ENCODE measurements at places on chromosomes 6 and 20. TPM values are rescaled to one million over a fixed set of nuclear protein-coding genes. Genes with fewer than 3 reads are reported as not detected.

The SLC22A3 gene
- total RNA-seq = not detected

The TSHZ2 gene
- 5.4 TPM for total RNA-seq

The SNAP91 gene
- not detected for total RNA-seq

The OR11A1 gene
- total RNA-seq = not detected

GRCh38 chr6:117992856-117993255 is 85.8 kb downstream of the SLC35F1 start:
- no peak for DNase-seq
- H3K27ac ChIP-seq = no peak overlapping the region
- H3K4me1 ChIP-seq = no peaks in the 10 kb centered on the region
- H3K27me3 ChIP-seq = no peaks in the 10 kb centered on the region
- no peaks in the 10 kb centered on the region for H3K36me3 ChIP-seq

DNA sequence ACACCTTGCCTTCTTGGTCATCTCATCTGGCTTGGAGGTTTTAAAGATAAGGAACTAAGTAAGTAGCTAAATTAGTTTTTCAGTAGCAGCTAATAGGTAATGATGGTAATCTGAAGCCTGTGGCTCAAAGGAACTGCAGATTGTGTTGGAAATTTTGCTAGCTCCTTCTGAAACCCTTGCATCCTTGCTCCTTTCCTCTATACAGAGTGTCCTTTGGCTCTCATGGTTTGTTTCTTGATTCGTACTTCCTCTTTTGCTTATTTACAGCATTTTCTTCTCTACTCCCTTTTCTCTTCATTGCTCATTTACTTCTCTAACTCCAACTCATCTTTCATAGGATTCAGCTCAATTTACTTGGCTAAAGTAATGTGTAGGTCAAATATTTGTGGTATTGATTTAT is 19.0 kb downstream of the LRRC1 start:
- H3K4me3 ChIP-seq = no peak overlapping the region
- H3K27ac ChIP-seq = no peak overlapping the region
- DNase-seq = no peak
- H3K4me1 ChIP-seq = peaks cover 5% of the 10 kb centered on the region
- H3K27me3 ChIP-seq = no peaks in the 10 kb centered on the region
- H3K36me3 ChIP-seq = no peaks in the 10 kb centered on the region

The COL19A1 gene
- 0.03 TPM for total RNA-seq

The PAX1 gene
- total RNA-seq = not detected

- H3K4me1 ChIP-seq = peaks cover 3% of the 10 kb centered on the region
- H3K27me3 ChIP-seq = no peaks in the 10 kb centered on the region
- no peaks in the 10 kb centered on the region for H3K36me3 ChIP-seq
- H3K4me3 ChIP-seq = no peak overlapping the region
These were observed 84.7 kb downstream of the SASH1 start for GRCh38 chr6:148427333-148427732.
